ENCODE measurements at places on chromosomes 7 and 10. TPM values are rescaled to one million over a fixed set of nuclear protein-coding genes. Genes with fewer than 3 reads are reported as not detected.

The AVL9 gene
- 49.0 TPM for total RNA-seq

The COL17A1 gene
- 0.33 TPM for total RNA-seq

The HPSE2 gene
- total RNA-seq: 0.50 TPM

The TSPAN33 gene
- 0.11 TPM for total RNA-seq

The SLC25A40 gene
- 7.1 TPM for total RNA-seq

Data from uterine smooth muscle cell (primary cell).